ENCODE measurements at places on chromosomes 6 and 20.

DNA sequence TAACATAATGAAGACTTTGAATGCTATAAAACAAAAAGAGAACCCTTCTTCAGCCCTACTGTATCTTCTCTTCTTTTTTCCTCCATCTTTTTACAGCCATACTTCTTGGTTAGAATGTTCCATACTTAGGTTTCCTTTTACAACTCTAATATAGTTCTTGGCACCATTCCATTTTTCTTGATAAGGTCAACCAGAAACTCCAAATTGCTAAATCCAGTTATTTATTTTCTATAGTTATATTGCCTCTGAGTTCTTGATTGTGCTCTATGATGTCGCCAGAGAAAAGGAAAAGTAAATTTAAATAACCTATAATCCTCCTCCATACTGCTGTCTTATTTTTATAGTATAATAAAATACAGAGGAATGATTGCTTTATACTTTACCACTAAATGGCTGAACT is 26.7 kb upstream of the COL10A1 start:
- DNase-seq, result no peak

DNA sequence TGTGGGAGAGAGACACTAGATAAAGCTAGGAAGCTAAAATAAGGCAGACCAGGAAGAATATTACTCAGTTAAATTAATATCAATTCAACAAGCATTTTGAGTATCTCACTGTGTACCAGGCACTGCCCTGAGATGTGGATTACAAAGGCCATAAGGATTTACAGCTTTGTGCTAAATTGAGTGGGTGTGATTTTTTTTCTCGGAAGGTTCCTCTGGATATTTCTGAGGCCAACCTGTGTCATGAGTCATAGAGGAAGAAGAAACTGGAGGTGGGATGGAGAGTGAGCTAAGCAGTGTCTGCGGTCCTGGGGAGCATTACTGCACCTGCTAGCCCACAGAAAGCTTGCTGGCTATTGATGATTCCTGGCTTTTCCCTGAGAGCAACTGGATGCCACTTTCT is 135.2 kb downstream of the RFPL4B start:
- DNase-seq, result no peak

- no peak for DNase-seq
Measured at GRCh38 chr6:29800254-29800653, 27.4 kb upstream of the HLA-G start.

GRCh38 chr6:135163440-135163738 is 17.7 kb upstream of the MYB start:
- DNase-seq, result no peak

DNA sequence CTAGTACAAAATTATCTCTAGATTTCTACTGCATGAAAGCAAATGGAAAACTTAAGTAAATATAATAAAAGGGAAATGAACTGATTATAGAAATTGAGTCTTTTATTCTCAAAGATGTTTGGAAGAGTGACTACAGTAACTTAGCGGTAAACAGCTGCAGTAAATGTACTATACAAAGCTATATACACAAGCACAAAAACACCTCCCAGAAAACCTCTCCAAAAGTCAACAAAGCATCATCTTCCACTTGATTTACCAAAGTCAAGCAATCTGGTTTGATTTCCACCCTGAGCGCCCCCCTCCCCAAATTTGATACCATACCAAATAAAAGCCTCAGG is 142.1 kb upstream of the SHLD1 start:
- no peak for DNase-seq

DNA sequence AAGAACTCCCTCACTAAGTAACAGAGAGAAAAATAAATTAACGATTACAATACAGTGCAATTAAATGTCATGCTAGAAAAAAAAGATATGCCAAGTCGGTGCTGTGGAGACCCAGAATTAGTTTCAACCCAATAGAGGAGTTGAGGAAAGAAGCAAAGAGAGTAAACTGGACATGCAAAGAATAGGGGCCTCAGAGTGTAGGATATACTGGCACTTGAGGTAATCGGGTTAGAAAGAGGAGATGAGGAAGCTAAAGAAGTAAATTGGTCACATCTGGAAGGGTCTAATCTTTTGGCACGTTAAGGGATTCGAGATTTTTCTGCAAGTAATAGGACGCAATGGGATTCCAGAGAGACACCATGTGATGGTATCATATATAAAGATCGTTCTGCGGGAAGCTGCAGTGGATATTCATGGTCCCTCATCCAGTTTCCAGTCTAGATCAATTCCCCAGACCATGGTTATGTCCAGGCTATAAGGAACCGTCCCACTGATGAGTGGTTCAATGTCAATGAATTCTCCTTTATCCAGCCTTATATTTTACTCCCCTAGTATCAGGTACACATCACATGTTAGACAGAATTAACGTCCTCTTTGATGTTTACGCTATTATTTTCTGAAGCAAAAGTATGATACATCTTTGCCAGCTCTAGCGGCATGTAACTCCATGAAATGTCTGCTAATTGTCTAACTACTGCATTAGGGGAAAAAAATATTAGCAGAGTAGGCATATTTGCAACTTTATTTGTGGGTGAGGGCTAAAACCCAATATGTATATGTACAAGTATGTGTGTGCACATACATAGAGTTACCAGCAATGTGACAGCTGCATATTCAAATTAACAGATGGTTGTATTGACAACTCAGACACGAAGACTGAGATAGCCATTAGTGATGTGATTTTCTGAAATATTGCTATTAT is 1.1 kb upstream of the TBC1D32 start:
- DNase-seq, result no peak

DNA sequence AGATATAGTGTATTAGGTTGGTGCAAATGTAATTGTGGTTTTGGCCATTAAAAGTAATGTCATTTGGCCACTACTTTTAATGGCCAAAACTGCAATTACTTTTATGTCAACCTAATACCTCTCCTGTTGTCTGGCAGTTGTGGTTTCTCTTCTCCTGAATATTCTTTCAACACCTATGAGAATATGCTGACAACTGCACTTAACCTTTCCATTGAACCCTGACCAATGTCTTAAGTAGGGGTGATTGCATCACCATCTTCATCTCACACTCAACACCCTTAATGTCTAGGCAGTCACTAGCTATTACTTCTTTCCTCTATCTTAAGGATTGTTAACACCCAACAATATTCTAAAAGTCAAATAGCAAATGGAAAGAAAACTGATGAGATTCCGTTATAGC is 200.5 kb upstream of the HSF2 start:
- no peak for DNase-seq

DNA sequence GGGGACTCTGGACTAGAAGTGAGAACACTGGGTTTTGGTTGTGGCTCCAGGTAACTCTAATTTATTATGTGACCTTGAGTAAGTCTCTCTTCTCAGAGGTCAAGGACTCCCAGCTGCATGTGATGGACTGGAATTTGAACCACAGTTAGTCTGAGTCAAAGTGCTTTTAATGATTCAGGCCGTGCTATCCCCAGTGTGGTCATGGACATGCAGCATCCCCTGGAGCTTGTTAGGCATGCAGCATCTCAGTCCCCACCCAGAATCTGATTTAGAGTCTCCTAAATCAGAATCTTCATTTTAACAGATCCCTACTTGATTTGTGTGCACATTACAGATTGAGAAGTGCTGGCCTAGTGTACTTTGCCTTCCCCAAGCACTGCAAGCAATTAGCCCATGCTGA is 74.2 kb downstream of the TOX2 start:
- DNase-seq, result peak; percentile 69

DNA sequence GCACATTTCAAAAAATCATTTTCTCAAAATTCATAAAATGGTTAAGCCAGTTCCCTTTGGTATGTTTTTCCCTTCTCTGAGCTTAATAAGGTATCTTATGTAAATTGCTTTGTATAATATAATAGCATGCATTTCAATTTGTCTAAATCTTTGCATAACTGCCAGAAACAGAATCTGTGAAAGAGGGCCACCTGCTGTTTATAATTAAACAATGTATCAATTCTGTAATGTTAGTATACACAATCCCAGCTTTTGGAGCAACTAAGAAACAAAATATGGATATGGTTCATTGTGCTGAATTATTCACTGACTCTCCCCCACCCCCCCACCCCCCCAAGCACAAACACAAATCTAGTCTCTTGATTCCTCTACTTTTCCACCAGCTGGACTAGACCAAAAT is 54.8 kb downstream of the GPX5 start:
- no peak for DNase-seq

GRCh38 chr6:158039178-158039557 is 57.5 kb downstream of the SYNJ2 start:
- DNase-seq, result no peak

- DNase-seq, result no peak
Measured at GRCh38 chr6:193180-193579, 99.1 kb upstream of the DUSP22 start.

- no peak for DNase-seq
Measured at GRCh38 chr6:106501960-106502371, 127.3 kb downstream of the RTN4IP1 start.

DNA sequence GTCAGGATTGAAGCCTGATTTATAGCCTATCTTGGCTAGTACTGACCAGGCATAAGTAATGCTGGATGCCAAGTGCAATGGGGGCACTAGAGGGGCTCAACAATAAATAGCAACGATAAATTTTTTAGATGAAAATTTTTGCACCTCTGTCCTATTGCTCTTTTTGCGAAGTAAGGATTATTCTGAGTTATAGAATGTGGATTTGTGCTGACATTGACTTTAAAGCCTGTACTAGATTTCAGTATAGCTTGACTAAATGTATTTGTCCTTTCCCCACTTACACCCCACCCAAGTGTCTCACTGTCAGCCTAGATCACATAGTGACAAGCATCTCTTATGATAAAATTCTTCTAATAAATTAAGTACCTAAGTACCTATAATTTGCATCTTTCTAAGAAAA is 757.0 kb downstream of the GRIK2 start:
- no peak for DNase-seq

GRCh38 chr6:120026791-120027190 is 677.2 kb upstream of the MAN1A1 start:
- DNase-seq, result no peak

DNA sequence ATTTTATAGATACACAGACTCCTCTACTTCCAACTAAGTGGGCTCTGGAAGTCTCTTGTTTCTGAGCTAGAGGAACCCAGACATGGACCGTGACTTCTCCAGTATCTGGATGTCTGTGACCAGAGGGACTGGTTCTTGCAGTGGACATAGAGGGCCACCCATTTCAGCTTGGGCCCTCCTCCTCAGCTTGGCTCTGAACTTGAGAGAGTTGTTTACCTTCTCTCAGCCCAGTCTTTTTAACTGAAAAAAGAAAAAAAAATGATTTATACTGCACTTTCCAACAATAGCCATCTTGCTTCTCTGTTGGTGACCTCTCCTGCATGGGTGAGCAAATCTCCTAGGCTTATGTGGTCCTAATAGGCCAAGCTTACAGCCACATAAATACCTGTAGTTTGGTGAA is 60.3 kb upstream of the TMEM181 start:
- DNase-seq, result no peak

- no peak for DNase-seq
Measured at GRCh38 chr6:130624046-130624445, 203.2 kb upstream of the SMLR1 start.

GRCh38 chr20:3088031-3088430 is 3.5 kb upstream of the AVP start:
- no peak for DNase-seq

GRCh38 chr6:43386492-43386891 is 17.0 kb upstream of the ZNF318 start:
- DNase-seq, result no peak

- no peak for DNase-seq
Measured at GRCh38 chr6:81237226-81237625, 515.3 kb downstream of the TENT5A start.

DNA sequence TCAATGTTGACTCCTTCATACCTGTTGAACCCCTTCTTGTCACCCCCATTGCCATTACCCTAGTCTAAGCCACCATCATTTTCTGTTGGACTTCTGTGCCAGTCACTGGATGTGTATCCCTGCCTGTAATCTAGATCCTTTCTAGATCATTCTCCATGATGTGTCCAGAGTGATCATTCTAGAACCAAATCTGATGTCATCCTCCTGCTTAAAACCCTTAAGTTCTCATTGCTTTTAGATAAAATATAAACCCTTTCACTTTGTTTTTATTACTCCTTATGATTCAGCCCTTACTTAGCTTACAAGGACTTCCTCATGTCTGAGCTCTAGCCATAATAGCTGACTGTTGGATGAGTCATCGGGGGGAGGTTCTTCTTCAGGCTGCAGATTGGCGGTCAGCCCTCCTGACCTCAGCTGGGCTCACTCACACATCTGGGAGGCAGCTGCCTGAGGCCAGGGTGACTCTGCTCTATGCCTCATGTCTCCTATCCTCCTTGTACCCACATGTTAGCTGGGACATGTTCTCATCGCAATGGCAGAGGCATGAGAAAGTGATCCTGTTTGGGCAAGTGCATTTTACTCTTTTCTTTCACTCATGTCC is 287.6 kb downstream of the ESR1 start:
- peak; percentile 93 for DNase-seq

- DNase-seq, result no peak
Measured at GRCh38 chr6:24513602-24514001, 18.8 kb downstream of the ALDH5A1 start.

DNA sequence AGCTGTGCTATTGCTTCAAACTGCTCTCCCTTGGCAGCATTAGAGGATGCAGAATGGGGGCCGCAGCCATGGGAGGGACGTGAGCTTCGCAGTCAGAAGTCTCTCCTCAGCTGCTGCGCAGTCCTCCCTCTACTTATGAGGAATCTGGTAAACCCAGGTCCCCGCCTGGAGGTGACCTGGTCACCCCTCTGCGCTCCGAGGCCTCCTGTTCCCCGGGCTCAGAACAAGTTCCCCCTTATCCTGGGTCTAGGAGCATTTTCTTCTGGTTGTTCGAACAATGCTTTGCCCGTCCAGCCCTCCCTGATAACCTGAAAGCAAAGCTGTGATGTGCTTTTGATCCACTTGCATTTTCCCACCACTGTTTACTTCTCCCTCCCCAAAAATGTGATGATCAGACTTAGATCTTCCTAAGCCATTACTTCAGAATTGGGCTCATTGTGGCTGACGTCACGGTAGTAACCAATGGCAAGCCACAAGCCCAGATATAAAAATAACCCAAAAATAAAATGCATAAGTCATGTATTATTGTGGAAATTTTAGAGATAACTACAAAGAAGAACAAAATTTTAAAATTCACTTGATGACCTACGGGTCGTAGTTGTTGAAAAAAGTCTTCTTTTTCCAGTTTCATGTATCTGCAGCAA is 80.7 kb downstream of the SERAC1 start:
- no peak for DNase-seq

GRCh38 chr6:3664625-3665041 is 86.9 kb downstream of the PXDC1 start:
- no peak for DNase-seq
